ENCODE measurements at places on chromosomes 2 and 18.
A peak's percentile ranks its signal among the peaks of the same experiment; 100 is the strongest.

DNA sequence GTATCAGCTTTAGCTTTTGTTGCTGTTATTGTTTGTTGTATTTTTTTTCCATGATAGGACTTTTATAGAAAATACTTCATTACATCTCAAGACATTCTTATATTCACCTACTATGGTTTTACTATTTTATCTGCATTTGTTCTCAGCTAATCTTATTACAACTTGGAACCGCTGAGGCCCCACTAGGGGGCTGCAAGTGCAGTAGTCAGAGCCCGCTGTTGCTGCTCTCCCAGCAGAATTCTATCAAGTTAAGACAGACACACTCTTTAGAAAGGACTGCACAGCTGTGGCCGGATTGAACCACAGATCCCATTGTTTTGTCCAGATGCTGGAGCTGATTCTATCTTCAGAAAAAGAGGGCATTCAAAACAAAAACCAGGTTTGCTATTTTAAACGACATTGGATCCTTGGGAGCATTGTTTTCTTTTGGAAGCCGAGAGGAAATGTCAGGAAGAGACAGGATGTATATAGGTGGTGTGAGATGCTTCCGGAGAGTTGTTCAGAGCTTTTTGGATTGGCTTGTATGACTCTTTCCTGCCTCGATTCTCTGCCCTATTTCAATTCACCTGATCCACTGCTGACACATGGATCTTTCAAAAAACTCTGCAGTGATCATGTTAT is 105.7 kb upstream of the GAREM1 start:
- DNase-seq: no peak

- no peak for DNase-seq
Observed at GRCh38 chr2:208440716-208441115, 34.1 kb downstream of the PTH2R start.

- DNase-seq: no peak
Observed at GRCh38 chr2:72984172-72984671, 66.9 kb downstream of the EMX1 start.

- DNase-seq: no peak
Observed at GRCh38 chr2:181231151-181231550, 226.0 kb upstream of the ITGA4 start.

- no peak for DNase-seq
Observed at GRCh38 chr2:140695155-140695554, 1435.7 kb downstream of the LRP1B start.

DNA sequence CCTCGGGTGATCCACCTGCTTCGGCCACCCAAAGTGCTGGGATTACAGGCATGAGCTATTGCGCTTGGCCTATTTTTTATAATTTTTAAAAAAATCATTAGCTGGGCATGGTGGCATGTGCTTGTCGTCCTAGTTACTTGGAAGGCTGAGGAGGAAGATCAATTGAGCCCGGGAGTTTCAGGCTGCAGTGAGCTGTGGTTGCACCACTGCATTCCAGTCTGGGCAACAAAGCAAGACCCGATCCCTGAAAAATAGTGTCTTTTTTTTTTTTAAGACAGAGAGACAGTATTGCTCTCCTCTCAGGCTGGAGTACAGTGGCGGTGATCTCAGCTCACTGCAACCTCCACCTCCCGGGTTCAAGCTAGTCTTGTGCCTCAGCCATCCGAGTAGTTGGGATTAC is 4.8 kb downstream of the SSB start:
- no peak for DNase-seq

GRCh38 chr2:72114693-72115051 is 33.0 kb downstream of the CYP26B1 start:
- no peak for DNase-seq

GRCh38 chr2:7634409-7634808 is 717.2 kb downstream of the RNF144A start:
- DNase-seq: no peak

DNA sequence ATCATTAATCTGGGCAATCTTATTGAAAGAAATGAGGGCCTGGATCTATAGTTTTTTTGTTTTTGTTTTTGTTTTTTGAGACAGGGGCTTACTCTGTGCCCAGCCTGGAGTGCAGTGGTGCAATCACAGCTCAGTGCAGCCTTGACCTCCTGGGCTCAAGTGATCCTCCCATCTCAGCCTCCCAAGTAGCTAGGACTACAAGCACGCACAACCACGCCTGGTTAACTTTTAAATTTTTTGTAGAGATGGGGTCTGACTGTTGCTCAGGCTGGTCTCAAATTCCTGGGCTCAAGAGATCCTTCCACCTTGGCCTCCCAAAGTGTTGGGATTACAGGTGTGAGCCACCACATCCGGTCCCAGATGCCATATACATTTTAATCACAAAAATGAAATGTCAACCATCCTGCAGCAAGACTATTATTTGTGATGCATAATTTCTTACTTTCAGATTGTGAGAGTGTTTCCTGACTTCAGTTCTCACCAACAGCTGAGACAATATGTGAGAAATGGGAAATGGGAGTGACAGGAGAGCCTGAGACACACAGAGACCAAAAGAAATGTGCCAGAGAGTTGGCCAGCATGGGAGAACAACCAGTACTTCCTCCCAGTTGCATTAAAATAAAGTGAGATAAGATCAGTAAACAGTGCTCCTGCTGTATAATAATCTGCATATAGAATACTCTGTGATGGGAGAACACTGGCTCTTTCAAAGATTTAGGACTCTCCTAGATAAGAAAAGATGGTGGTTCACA is 87.6 kb downstream of the METTL8 start:
- no peak for DNase-seq

DNA sequence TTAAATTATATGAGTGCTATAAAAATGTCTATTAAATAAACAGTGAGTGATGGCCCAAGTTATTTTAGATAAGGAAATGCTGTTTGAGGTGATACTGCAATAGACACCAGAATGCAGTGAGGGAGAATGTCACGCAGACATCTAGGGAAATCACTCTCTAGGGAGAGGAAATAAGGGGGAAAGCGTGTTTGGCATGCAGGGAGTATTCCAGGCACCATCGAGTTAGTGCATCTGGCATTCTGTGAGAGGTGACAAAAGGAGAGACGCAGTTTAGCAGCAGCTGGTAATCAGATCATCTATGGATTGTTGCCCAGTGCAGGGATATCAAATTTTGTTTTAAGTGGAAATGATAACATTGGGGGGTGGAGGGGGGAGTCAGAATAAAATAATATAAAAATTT is 175.4 kb upstream of the NETO1 start:
- DNase-seq: no peak

DNA sequence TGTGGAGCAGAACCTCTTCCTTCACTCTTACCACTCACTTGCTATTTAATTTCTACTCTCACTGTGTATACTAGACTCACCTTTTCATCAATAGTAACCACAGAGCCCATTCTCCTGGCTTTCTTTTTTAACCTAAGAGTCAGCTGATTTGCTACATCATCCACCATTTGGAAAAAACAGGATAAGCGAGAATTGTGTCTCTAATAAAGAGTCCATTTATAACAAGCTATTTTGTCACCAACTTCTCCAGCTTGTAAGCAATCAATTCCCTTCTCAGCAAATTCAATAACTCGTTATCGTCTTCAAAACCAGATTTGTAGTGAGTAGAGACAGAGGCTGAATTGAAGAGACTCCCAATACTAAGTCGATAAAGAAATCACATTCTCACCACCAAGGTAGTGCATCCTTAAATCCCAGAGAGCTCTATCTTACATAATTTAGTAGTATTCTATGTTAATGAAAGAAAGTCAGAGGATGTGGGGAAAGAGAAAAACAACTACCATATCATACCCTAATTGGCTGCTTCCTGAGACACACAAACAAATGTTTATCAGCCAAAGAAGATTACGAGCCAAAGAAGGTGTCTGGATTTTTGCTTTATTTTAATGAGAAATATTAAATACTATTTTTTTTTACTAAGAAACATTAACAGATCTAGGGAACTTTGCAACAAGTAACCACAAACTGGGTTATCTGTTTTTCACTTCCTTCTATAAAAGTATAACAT is 52.5 kb upstream of the SPTBN1 start:
- no peak for DNase-seq

DNA sequence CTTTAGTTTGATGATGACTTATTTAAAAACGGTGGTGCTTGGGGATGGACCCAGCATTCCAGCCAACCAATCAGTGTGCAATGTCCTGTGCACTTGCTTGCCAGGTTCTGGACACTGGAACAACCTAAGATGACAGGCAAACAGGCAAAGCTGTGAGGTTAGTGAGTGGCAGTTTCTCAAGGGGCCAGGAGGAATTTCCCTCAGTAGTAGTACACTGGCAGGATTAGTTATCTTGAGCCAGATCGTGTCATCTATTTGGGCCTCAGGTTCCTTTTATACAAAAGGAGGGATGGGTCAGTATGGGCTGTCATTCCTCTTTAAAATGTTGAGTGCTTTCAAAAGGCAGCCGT is 26.6 kb downstream of the MAP4K4 start:
- DNase-seq: no peak

DNA sequence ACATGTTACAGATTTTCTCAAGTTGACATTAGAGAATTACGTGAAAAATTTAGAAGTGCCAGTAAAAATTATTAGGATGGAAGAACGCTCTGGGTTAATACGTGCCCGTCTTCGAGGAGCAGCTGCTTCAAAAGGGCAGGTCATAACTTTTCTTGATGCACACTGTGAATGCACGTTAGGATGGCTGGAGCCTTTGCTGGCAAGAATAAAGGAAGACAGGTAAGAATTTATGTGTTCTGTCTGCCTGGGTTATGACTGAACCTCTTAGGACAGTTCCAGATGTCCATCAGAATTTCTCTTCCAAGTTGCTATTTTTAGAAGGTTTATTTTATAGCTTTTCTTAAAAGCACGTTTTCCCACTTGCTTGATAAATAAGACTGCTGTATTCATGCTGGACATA is 371.0 kb downstream of the GALNT13 start:
- DNase-seq: no peak

- no peak for DNase-seq
Observed at GRCh38 chr2:159612255-159612901, 4.0 kb downstream of the BAZ2B start.

GRCh38 chr18:24567199-24567598 is 106.8 kb downstream of the HRH4 start:
- peak; percentile 84 for DNase-seq

- DNase-seq: no peak
Observed at GRCh38 chr18:715626-716025, 3.2 kb upstream of the ENOSF1 start.

GRCh38 chr2:71494523-71495155 is 41.3 kb downstream of the DYSF start:
- peak; percentile 17 for DNase-seq

DNA sequence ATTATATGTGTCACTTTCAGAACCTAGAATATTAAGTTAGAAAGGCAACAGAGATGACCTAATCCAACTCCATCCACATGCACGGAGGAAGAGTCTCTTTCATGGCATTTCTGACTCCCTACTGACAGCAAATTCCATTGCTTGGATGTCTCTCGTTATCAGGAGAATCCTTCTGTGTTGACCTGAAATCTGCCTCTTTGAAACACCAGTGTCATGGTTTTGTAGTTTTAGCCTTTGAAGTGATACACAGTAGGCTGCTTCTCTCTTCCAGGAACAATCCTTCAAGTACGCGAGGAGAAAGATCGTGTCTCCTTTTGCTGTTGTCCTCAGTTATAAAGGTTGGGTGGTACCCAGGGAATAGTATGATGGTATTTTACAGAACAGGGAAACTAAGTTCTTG is 201.9 kb upstream of the RASGRP3 start:
- DNase-seq: no peak

- peak; percentile 19 for DNase-seq
Observed at GRCh38 chr18:38545071-38545470, 979.5 kb upstream of the CELF4 start.

DNA sequence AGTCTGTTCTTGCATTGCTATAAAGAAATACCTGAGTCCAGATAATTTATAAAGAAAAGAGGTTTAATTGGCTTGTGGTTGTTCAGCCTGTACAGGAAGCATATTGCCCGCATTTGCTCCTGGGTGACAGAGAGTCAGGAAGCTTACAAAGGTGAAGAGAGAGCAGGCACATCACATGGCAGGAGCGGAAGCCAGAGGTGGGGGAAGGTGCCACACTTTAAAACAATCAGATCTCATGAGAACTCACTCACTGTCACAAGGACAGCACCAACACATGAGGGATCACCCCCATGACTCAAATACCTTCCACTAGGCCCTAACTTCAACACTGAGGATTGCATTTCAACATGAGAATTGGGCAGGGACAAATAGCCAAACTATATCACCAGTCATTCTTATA is 124.8 kb upstream of the COL5A2 start:
- no peak for DNase-seq

GRCh38 chr2:13821255-13821880 is 811.1 kb upstream of the LRATD1 start:
- DNase-seq: no peak

- DNase-seq: no peak
Observed at GRCh38 chr2:237631007-237631785, 3.8 kb downstream of the LRRFIP1 start.

- DNase-seq: no peak
Observed at GRCh38 chr2:69544951-69545350, 98.6 kb downstream of the AAK1 start.

DNA sequence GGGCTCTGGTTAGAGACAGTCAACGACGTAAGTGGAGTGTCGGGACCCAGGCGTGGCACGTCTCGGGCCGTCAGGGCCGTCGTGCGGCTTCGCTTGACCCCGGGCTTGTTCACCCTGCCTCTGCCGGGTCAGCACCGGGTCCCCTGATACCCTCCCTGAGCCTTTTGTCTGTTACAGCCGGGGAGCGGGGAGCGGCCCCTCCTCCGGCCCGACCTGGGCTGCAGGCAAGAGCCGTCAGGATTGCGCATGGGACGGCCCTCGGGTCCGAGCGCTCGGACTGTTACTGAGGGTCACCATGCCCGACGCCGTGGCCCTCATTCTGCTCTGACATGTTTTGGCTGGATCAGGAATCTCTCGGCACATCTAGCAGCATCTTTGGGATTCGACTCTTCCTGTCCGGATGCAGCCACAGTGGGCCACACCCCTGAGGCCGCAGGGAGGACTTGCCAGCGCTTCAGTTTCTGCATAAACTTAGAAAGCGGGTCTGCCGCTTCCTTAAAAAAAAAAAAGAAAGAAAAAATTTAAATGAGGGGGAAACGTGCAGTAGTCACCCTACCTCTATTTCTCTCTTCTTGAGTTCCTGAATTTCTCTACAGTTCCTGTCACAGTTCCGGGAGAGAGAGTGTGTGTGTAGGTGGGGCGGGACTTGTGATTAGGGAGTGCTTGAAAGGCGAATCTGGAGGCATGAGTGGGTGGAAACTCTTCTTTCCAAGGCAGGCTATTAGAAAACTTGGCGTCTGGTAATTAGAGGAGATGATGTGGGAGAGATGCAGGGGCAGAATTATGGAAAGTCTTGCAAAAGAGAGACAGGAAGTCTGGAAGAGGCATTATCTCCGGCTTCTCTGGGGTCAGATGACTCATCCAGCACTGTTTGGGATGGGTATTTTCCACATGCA is 909 bp downstream of the TMEM87B start:
- DNase-seq: no peak
